ENCODE measurements at places on chromosomes 6 and 20.

DNA sequence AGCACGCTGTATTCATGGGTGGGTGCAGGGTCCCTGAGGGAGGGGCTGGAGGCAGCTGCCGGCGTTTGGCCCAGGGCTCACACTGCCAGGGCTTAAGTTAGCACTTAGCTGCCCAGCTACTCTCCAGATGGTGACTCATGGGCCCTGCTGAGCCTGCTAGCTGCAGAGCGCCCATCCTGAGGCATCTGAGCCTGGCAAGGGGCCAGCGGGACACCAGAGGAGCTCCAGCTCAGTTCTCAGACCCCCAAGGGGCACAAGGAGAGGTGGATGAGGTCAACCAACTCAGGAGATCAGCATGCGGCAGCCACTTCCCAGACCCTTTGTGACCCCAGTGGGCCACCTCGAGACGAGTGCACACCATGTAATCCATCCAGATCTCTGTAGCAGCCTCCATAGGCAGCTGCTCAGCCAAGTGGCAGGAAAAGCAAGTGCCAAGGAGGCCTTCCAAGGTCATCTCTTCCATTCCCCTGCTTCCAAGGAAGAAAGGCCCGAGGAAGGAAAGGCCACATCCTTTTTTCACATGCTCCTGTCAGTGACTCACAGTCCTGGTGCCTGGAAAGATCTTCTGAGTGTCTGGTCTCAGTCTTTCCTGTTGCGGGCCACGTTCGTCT lies 35.3 kb downstream of the FOXP4 start:
- no peak for DNase-seq

GRCh38 chr6:41972826-41973225 lies 31.2 kb upstream of the CCND3 start:
- no peak for DNase-seq

- no peak for DNase-seq
These were observed 62.9 kb downstream of the QRSL1 start for GRCh38 chr6:106692112-106692818.

GRCh38 chr6:16338577-16339264 lies 100.3 kb downstream of the GMPR start:
- no peak for DNase-seq

GRCh38 chr6:143581835-143582480 lies 70.4 kb upstream of the FUCA2 start:
- DNase-seq: no peak

- no peak for DNase-seq
These were observed 144.8 kb downstream of the BCKDHB start for GRCh38 chr6:80251321-80251720.

GRCh38 chr6:105779110-105779509 lies 307.0 kb upstream of the PRDM1 start:
- no peak for DNase-seq

DNA sequence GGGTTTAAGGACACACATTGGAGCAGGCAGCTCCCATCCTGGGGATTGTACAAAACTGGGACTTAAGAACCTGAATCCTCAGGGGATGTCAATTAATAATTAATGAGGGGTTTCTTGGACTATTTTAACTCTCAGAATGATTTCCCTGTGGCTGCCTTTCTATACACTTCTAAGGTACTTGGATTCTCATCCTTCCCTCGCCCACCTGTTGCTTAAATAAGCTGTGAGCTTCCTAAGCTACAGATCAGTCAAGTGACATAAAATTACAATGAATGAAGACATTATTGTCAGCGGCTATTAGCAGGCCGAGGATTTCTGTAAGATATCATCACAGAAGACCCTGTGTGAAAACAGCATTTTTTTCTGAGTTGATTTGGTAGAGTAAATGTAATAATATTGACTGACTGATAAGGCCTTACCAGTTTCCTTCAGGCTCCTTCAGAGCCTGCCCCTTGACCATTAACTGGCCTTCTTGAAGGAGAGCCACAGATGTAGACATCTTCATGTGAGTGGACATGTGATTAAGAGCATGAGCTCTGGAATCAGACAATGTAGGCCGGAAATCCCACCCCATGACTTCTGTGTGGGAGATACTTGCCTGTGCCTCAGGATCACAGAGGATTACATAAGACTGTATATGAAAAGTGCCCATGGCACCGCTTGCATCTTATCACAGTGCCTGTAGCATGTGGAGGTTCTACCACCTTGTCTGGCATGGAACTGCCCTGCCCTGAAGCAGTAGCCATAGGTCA lies 101.7 kb downstream of the TULP4 start:
- DNase-seq: no peak

GRCh38 chr20:37576911-37577310 lies 49.2 kb upstream of the BLCAP start:
- DNase-seq: no peak

DNA sequence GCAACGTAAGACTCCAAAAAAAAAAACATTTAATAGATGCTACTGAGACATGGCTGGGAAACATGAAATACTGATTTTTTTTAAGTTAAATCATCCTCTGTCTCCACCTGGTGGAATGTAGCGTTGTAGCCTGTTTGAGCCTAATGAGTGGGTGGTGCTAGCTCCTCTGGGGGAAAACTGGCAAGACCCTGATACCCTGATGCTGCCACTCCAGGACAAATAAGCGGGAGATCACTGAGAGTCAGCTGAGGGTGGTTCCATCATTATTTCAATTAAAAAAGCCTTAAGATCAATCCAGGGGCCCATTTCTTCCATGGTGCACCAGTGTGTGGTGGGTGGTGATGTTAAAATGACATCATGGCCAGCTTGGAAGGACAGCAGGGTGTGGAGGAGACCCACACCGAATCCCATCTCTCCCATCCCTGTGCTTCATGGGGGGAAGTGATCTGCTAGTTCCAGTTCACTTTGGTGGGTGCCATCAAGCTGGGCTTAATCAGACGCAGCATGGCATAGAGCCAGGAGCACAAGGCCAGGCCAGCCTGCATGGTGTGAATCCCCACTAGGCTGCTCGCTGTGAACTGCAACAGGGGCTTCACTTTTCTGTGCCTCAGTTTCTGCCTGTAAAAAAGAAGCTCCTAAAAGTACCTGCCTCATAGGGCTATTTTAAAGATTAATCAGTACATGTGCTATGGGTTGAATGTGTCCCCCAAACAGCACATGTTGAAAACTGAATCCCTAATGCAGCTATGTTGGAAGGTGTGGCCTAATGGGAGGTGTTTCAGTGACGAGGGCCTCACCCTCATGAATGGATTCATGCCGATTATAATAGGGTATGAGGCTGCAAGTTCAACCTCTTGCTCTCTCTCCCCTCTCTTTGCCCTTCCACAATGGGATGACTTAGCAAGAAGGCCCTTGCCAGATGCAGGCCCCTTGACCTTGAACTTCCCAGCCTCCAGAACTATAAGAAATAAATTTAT lies 13.0 kb upstream of the MRPS10 start:
- no peak for DNase-seq

GRCh38 chr6:46653439-46654195 lies 842 bp downstream of the SLC25A27 start:
- DNase-seq: no peak

- no peak for DNase-seq
These were observed 184.0 kb downstream of the PDE7B start for GRCh38 chr6:136035378-136036070.

GRCh38 chr6:168541307-168541706 lies 100.3 kb downstream of the SMOC2 start:
- no peak for DNase-seq

DNA sequence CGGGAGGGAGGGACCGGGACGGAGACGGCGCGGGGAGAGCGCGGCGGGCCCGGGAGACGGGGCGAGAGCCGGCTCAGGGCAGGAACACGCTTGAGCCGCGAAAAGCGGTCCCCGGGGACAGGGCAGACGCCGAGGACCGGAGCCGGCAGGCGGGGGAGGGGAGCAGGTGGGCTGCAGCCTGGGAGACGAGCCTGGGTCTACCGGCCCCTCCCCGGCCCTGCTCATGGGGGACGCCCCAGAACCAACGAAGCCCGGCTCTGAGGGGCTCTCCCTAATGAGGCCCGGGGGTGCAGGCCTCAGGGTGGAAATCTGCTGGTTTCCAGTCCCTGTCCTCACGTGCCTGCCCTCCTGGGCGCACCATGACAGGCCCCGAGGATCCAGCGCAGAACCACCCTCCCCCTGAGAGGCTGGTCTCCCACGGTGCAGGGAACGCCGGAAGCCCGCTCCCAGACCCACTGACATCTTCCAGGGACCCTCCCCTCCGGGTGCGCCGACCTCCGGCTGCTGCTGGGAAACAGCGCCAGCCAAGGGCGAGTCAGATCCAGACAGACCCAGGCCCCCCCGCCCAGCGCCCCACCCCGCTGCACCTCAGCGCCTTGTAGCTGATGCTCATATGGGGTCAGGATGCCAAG lies 571 bp upstream of the EEF1A2 start:
- DNase-seq: no peak

- DNase-seq: no peak
These were observed 117.4 kb downstream of the ASCC3 start for GRCh38 chr6:100763617-100764241.

DNA sequence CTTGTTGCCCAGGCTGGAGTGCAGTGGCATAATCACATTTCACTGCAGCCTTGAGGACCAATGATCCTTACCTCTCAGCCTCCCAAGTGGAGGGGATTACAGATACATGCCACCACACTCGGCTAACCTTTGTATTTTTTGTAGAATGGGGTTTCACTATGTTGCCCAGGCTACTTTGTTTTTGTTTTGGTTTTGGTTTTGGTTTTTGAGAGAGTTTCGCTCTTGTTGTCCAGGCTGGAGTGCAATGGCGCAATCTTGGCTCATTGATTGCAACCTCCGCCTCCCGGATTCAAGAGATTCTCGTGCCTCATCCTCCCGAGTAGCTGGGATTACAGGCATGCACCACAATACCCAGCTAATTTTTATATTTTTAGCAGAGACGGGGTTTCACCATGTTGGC lies 105.5 kb downstream of the BMP7 start:
- no peak for DNase-seq

GRCh38 chr20:59515013-59515905 lies 89.1 kb upstream of the PHACTR3 start:
- DNase-seq: no peak

DNA sequence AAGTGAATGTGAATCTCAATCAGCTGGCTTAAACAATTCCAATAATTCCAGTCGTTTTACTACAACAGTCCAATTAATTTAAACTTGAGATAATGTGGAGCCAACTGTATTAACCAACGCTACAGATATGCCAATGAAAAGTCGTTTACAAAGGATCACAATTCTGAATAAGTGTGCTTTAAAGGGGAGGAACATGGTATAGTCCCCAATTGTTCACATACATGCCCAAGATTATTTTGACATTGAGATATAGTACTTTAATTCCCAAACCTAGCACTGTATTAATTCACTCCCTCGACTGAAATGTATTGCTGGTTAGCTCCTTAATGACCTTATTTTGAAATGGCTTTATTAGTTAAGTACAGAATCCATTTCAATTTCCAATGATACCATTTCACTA lies 2.5 kb downstream of the AKIRIN2 start:
- DNase-seq: no peak

DNA sequence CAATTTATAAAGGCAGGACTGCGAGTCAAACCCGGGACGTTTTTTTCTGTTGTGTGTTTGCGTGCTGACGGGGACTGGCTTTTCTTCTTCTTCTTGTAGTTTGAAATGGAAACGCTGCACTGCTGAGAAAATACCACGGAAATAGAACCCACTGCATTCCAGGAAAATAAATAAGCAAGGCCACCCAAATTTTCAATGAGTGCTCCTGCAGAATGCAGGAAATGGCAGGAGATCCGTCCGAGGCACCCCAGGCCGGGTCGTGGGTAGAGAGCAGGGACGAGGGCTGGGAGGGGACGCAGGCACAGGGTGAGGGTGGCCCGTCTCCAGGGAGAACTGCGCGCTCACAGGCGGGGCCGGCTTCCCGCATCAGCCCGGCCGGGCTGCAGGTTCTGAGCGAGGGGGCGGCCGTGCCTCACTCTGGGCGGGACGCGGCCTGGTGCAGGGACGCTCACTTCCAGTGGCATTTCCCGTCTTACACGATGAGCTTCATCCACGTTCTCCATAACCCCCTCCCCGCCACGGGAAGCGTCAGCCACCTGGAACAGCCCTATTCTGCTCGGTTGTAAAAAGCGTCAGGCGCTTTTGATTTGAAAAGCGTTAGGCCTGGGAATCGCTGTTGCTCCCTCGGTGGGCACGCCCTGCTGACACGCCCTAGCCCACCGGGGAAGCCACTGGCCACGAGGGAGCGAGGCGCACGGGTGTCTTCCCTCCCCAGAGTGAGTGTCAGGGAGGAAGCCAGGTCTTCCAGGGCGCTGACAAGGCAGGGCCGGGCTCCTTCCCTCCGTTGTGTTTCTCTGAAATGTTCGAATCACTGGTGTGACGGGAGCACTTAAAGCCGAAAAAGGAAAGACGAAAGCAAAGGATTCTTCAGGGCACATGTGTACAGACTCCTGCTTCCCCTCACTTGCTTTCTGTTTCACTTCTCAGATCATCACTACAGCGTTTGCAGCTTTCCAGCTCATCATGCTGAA lies 17.9 kb upstream of the EXOC2 start:
- peak; percentile 69 for DNase-seq

DNA sequence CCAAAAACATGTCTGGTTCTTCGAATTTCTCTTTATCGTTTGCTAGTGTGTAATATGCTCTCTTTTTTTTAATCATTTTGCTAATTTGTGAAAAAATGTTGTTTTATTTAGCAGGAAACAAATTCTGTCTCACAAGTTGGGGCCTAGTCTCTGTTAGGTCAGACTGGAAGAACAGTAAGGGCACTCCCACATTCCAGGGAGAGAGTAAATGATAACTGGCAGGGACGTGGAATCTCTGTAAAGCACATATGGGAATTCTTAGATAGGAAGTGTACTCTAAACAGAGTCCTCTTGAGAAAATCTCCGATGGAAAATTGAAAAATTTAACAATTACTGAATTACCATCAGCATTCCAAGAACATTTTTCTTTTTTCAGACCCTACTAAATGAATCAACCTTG lies 16.4 kb upstream of the CCDC28A start:
- no peak for DNase-seq

DNA sequence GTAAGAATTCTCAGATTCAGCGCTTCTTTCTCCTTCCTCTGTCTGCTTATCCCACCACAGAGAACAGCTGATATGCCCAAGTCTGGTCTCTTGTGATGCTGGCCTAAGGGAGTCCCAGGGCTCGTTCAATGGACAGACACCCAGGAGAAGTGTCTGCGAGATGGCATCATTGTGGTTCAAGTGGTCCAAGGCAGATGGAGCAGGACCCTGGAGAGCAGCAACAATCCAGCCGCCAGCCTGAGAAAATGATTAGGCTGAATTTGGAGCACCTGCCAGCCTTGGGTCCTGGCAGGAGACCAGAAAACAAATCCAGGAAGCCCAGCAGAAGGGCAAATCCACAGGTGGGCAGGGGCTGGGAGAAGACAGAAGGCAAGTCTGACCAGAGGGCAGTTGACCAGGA lies 145.8 kb downstream of the PTPRT start:
- DNase-seq: no peak

Measured in activated CD8-positive, alpha-beta T cell treated with anti-CD3 and anti-CD28 coated beads, Interleukin-2, amount 10 ng/mL, durations not matched to agents 7 days and 5 days (primary cell).